ENCODE measurements at places on chromosomes 11 and 22. TPM values are rescaled to one million over a fixed set of nuclear protein-coding genes. Genes with fewer than 3 reads are reported as not detected.

SLC35E4 gene
- 11.5 TPM for total RNA-seq

FXYD6 gene
- total RNA-seq, result 10.8 TPM

DNA sequence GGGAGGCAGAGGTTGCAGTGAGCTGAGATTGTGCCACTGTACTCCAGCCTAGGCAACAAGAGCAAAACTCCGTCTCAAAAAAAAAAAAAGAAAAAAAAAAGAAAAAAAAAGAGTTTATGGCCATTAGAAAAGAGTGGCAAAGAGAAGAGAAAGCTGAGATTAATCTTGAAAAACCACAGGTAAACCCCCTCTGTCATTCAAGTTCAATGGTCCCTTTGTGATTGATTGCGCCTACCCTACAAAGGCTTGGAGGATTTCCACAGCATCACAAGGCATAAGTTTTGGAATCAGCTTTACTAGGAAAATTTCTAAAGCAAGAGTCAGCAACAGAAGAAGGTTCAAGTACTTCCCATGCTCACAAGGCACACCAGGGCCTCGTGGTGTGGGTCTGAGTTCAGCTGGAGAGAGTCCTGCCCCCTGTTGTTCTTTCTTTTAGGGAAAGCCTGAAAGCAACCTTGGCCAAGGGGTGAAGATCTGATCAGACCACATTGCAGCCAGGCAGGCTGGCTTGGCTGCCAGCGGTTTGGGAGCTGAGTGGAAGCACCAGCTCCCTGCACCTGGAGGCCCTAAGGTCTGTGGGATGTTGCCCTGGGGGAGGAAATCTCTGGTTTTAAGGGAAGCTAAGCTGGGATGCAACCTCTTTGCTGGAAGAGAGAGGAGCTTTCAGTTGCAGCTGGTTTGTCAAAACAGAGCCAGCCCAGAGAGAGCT lies 41.8 kb downstream of the SLN start:
- no peak for DNase-seq

GRCh38 chr11:255176-255575 lies 18.4 kb downstream of the PSMD13 start:
- DNase-seq, result no peak

GRCh38 chr11:69444381-69445130 lies 36.9 kb upstream of the LINC01488 start:
- peak; percentile 74 for DNase-seq

DNA sequence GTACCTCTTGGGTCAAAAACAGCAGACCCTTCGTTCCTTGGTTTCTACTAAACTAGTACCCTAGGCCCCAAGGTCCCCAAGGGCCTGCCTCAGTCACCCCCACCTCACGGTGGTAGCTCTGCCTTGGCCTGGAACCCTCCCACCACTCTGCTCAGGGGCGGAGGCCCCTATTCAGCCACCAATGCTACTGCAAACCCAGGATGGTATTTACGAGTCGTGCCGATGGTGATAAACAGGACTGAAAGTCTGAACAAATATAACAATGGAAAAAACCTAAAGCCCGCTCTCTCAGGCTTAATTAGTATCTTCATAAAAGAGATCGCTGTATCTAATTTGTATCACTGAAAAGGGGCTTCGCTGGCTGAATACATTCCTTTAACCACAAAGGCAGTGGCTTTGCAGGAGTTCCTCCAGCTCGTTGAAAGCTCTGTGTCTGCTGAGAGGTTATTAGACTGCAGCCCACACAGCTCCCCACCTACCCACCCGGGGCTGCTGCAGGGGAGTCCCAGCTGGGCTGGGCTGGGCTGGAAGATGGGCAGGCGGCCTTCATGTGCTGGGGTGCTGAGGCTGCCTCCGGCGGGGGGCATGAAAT lies 15.2 kb downstream of the SHISAL1 start:
- no peak for DNase-seq

GRCh38 chr22:29080106-29080975 lies 7.5 kb downstream of the KREMEN1 start:
- DNase-seq, result no peak

GRCh38 chr11:17351172-17351509 lies 459 bp upstream of the NCR3LG1 start:
- no peak for DNase-seq

All from psoas muscle (tissue), 8 donors.